Omental fat pad (tissue), 4 donors: ENCODE measurements at places on chromosomes 16 and 17. TPM values are rescaled to one million over a fixed set of nuclear protein-coding genes. Genes with fewer than 3 reads are reported as not detected.

- no peak for DNase-seq
These were observed 179.3 kb upstream of the CIBAR2 start for GRCh38 chr16:85291302-85292148.

PEX12 gene
- 7.4 TPM for total RNA-seq

- no peak for DNase-seq
These were observed 20.5 kb upstream of the SMPD3 start for GRCh38 chr16:68468842-68469241.

- DNase-seq = no peak
These were observed 503.3 kb upstream of the CDH5 start for GRCh38 chr16:65863236-65863635.

SMIM5 gene
- total RNA-seq = 0.31 TPM

- DNase-seq = no peak
These were observed 341.9 kb upstream of the CDH11 start for GRCh38 chr16:65463652-65464260.

CNTD1 gene
- total RNA-seq = 0.09 TPM

DNA sequence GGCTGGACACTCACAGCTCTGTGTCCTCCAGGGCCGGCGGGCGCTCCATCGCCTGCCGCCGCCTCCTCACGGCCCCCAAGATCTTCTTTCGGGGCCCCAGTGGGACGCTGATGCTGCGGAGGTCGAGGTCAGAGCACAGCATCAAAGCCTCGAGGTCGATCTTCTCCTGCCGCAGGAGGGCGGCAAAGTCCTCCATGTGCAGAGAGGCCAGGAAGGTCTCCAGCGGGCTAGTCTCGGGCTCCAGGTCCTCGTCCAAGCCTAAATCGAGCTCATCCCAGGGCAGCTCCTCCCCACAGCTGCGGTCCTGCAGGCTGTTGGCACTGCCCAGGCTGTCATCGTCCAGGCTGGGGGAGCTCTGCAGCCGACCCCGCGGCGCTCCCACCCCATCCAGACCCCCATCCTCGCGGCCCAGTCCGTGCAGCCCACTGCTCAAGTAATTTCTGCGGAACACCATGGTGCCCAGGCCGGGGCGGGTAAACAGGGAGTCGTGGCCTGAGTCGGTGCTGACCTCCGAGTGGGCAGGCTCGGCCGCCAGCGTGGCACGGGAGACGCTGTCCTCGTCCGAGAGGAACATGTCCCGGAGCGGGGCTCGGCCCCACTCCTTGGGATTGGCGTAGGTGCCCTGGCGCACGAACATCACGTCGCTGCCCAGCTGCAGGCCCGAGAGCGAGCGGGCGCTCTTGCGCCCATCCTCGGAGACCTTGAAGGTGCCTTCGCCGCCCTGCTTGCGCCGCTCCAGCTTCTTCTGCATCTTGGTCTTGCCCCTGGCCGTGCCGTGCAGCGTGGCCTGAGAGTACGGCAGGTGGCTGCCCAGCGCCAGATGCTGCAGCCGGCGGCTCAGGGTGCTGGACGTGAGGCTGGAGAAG, 3.4 kb downstream of the USH1G start:
- no peak for DNase-seq

DNA sequence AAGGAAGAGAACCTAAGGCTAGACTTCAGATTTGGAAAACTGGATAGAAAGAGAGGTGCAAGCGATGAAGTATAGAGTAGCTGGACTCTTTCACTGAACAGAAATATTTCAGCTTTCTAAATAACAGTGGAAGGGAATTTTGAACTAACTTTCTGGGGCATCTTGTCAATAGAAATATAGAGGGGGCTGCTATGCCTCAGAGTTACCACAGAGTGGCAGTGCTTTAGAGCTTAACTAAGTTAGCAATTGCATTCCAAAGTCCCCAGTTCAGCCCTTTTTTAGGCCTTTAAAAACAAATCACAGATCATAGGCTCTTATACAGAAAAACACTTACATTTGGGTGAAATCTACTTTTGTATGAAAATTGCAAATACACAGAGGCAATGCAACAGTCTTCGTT, 154.2 kb upstream of the CDH8 start:
- DNase-seq = no peak

- DNase-seq = no peak
These were observed 39.3 kb upstream of the SSTR5 start for GRCh38 chr16:1033128-1033679.

GRCh38 chr17:4598776-4599504, 14.6 kb downstream of the SMTNL2 start:
- no peak for DNase-seq

- DNase-seq = no peak
These were observed 18.3 kb upstream of the TNFRSF13B start for GRCh38 chr17:16989953-16990860.
